Cortex of kidney (tissue), 1 donor: ENCODE measurements at places on chromosomes 5 and 9.

GRCh38 chr5:40385544-40385943 lies 294.2 kb upstream of the PTGER4 start:
- DNase-seq, result no peak

- DNase-seq, result no peak
Measured at GRCh38 chr9:4904322-4905134, 80.5 kb upstream of the JAK2 start.

DNA sequence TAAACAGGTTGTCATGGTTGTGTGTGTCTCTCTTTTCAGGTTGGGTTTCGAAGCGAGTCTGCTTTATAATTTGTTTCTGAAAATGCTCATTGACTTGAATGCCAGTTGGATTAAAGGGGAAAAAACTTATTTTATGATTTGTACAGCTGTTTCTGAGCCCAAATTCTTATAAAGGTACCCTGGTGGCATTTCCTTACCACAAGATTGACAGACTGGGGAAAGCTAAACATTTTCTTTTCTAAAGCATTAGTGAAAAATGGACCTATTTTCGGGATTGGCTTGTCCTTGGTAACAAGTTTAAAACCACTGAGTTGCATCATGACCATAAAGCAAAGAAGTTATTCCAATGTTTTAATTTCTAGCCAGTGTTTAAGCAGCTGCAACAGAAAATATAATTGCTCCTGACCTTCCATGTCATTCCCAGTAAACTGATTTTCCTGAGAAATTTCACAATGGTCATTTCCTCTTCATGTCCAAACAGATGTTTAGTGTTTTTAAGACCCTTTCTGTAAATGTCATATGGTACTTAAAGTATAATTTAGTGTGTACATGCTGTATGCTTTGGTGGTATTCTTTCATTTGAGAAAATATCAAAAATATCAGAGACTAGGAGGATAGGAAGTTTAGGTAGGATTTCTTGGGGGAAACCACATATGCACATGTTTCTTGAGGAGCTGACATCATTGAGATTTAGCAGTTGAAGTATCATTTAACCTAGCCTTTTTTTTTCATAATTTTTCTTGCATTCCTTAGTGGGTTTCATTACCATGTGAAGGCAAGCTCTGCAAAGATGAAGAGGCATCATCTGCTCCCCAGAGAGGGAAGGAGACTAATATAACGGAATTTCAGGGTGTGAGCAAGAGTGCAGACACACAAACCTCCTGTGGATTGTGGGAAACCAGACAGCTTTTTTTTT lies 667.1 kb upstream of the RGMB start:
- DNase-seq, result no peak

DNA sequence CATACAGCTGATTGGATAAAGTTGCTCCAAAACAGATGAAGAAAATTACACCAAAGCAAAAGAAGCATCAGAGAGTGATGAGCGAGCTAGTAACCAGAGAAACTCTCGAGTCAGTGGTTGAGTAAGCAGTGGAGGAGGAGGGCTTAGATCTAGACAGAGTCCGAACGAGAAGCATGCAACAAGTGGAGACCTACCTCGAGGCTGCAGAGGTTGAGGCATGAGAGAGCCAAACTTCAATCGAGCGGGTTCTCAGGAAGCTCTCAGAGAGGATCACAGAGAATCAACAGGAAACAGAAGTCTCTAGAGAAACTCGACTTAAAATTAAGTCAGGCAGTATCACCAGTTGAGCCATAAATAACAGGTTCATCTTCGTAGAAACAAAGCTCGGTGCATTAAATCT lies 6.1 kb downstream of the RUSC2 start:
- DNase-seq, result no peak

GRCh38 chr9:105286098-105286497 lies 41.6 kb downstream of the SLC44A1 start:
- no peak for DNase-seq

- DNase-seq, result no peak
Measured at GRCh38 chr5:179288101-179288808, 57.0 kb downstream of the ADAMTS2 start.

DNA sequence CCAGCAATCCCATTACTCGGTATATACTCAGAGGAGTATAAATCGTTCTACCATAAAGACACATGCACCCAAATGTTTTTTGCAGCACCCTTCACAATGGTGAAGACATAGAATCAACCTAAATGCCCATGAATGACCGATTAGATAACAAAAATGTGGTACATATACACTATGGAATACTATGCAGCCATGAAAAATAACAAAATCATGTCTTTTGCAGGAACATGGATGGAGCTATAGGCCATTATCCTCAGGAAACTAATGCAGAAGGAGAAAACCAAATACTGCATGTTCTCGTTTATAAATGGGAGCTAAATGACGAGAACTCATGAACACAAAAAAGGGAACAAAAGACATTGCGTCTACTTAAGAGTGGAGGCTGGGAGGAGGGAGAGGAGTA lies 114.5 kb downstream of the HTR4 start:
- no peak for DNase-seq

DNA sequence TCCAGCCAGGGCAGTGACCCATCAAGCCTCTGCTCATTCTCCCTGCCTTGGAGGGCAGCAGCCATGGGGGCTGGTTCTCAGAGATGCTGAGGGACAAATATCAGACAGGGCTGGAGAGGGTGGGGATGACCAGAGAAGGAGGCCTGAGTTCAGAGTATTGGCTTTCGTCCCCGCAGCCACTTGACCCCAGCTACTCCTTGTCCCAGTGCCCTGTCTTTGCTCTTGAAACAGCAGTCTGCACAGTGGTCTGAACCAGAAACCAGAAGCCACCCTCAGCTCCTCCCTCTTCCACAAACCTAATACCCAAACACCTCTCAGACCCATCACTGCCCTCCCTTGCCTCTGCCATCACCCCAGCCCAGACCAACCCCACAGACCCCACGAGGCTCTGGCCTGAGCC lies 36.3 kb upstream of the SMIM23 start:
- no peak for DNase-seq
